ENCODE measurements at places on chromosomes 7 and 10.

- DNase-seq, result no peak
These were observed 8.0 kb upstream of the PWWP2B start for GRCh38 chr10:132388891-132389432.

- no peak for DNase-seq
These were observed 3.1 kb upstream of the ABCC2 start for GRCh38 chr10:99779335-99779734.

GRCh38 chr7:128166603-128167041 is 74.5 kb upstream of the LEP start:
- DNase-seq, result no peak

- DNase-seq, result no peak
These were observed 41.2 kb upstream of the ZNF138 start for GRCh38 chr7:64753032-64753431.

GRCh38 chr10:13184730-13185514 is 23.6 kb downstream of the MCM10 start:
- DNase-seq, result no peak

DNA sequence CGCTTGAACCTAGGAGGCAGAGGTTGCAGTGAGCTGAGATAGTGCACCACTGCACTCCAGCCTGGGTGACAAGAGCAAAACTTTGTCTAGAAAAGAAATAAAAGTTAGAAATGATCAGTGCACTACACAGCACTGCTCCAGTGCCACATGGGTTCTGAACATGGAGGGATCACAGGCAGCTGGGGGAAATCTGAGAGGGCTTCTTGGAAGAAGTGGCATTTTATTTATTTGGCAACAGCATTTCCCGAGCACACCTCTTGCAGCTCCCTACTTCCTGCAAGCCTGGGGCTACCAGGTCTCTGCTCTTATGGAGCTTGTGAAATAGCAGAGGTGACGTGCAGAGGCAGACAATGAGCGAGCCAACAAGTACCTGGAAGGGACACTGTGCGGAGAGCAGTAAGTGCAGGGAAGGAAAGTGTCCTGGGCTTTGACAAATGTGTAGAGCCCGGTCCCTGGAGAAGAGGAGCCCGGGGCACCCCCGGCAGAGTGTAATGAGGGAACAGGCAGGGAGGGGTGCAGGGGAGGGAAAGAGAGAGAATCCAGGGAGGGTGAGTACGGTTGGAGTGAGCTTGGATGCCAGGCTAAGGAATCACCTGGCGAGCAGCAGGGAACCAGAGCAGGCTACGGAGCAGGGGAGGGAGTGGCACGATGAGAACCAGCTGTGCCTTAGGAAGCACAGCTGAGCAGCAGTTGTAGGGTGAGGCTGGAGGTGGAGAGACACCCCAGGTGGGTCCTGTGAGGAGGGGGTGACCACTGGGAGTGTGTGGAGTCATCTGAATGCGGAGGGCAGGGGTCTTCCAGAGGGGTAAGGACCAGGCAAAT is 104.6 kb upstream of the CTBP2 start:
- no peak for DNase-seq
